Neural progenitor cell (in vitro differentiated cells): ENCODE measurements at places on chromosomes 1 and 21. TPM values are rescaled to one million over a fixed set of nuclear protein-coding genes. Genes with fewer than 3 reads are reported as not detected.

The LZIC gene
- total RNA-seq, result 37.0 and 60.6 TPM in 2 replicates

DNA sequence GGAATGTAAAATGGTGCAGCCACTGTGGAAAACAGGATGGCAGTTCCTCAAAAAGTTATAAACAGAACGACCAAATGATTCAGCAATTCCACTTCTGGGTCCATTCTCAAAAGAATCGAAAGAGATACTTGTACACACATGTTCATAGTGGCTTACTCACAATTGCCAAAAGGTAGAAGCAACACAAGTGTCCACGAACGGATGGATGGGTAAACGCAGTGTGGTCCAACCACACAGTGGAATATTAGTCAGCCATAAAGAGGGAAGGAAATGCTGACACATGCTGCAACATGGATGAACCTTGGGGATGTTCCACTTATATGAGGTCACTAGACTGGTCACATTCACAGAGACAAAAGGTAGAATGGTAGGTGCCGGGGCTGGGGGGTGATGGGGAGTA, 5.3 kb downstream of the KRTAP10-1 start:
- H3K27me3 ChIP-seq, result no peaks in the 10 kb centered on the region
- H3K4me3 ChIP-seq, result no peak overlapping the region
- no peak overlapping the region for H3K27ac ChIP-seq
- no peaks in the 10 kb centered on the region for H3K4me1 ChIP-seq
- no peaks in the 10 kb centered on the region for H3K36me3 ChIP-seq

DNA sequence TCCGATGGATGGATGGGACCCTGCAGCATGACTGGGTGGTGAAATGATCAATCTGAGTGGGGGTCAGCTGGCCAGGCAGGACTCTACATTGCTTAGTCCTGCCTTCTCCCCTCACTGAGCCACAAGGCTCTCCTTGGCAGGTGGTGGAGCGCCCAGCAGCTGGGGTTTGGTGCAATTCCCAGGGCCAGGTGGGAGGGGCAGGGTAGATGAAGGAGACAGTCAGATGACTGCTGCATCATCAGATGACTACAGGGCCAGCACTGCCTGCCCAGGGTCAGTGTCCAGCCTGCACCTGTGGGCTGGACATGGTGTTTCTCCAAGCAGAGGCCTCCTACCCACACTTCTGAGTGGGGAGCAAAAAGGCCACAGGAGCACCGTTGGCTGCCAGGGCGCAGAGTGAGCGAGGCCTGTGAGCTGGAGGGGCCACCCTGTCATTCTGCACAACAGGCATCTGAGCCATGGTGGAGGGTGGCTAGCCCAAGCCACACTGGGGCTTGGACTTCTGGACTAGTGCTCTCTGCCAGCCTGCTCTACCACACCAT, 103.9 kb upstream of the EDN2 start:
- no peaks in the 10 kb centered on the region for H3K27me3 ChIP-seq
- no peaks in the 10 kb centered on the region for H3K36me3 ChIP-seq
- DNase-seq, result no peak
- no peak overlapping the region for H3K27ac ChIP-seq
- no peak overlapping the region for H3K4me3 ChIP-seq

DNA sequence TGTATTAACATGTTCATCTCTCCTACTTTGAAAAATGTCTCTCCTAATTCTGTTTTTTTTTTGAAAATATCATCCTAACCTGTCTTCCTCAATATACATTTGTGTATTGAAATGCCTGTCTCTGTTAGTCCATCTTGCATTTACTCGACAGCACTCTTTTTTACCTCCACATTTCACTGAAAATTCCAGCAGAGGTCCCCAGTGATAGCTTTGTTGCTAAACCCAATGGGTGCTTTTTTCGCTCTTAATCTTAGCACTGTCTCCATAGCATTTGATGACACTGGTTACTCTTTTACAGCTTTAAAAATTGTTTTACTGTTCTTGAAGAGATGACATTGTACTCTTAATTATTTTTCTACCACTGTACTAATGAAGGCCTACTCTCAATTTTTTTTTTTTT, 10.8 kb downstream of the OSBPL9 start:
- H3K4me1 ChIP-seq, result peaks cover 1% of the 10 kb centered on the region
- no peaks in the 10 kb centered on the region for H3K27me3 ChIP-seq
- no peak overlapping the region for H3K27ac ChIP-seq
- no peaks in the 10 kb centered on the region for H3K36me3 ChIP-seq
- H3K4me3 ChIP-seq, result no peak overlapping the region

DNA sequence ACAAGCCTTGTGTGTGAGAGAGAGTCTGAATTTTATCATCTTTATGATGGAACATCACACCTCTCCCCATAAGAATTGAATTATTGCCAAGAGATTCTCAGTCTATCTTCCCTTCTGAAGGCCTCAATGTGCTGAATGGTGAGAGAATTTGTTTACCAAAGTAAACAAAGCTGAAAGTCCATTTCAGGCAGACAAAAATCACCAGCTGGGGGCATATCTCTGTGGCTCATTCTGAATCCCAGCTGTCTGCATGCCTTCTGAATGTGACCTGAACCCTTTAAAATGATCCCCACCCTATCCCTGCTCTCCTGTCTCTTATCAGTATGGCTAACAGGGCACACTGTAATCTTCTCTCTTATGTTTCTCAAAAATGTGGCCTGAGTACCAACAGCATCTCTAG, 99.1 kb upstream of the CAMK1G start:
- no peak overlapping the region for H3K4me3 ChIP-seq
- H3K27me3 ChIP-seq, result no peaks in the 10 kb centered on the region
- no peaks in the 10 kb centered on the region for H3K36me3 ChIP-seq
